ENCODE measurements at places on chromosomes 3 and 15.

- no peak for ATAC-seq
Measured at GRCh38 chr15:74841891-74842373, 1.0 kb downstream of the ULK3 start.

DNA sequence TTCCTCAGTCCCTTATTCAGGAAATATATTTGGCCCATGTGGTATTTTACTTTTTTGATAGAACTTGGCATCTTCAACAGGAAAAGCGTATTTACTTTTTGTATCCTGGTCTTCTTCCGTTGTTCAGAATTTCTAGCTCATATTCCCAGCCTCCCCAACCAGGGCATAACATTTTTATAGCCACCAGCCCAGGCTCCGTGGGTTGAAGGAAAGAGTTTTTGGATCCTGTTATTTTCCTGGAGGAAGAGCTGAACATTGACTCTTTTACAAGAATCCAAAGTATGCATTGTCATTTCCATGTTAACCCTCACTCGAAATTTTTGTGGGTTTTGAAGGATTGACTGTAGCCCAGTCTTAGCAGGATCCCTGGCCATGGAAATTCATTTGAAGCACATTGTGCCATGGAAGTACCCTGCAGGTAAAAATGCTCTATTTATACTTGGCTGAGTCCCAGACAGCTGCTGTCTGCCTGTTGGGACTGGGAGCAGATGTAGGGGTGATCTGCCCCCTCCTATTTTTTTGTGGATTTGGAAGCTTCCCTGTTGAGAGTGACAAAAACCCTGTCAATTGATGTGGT lies 98.8 kb downstream of the AKAP13 start:
- no peak for ATAC-seq

GRCh38 chr3:125033616-125034015 lies 22.2 kb downstream of the HEG1 start:
- no peak for ATAC-seq

GRCh38 chr3:112261742-112262141 lies 32.3 kb downstream of the SLC9C1 start:
- no peak for ATAC-seq

DNA sequence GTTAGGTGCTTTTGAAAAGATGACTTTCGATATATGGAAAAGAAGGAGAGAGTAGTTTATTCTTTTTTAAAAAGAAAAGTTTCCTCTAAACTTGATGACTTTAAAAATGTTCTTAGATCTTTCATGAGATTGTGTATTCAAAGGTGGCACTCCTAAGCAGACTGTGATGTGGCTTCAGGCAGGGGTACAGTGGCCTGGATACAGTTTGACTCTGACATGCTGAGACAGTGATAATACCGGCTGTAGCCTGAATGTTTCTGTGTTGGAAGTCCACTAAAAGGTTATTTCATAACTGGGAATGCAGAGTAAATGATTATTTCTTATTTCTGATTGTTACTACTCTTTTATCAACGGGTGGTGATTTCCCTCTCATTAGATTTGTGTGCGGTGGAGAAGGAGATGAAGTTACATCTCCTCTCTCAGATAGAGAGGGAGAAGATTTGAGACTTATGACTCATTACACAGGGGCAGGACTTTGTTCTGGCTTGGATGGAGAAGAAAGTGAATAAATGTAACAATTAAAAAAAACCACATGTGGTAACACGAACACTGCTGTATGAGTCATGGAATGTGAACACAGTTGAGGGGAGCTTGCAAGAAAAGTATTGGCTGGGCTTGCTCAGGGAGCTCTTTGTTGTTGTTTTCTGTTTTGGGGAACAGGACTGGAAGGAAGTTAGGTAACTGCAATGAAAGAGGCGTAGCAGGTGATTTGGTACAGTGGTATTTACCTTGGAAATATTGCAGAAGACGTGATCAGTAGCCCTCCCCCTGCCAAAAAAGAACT lies 21.6 kb downstream of the SPTSSB start:
- peak; percentile 99 for ATAC-seq

GRCh38 chr3:45962033-45962432 lies 18.8 kb downstream of the CXCR6 start:
- ATAC-seq = no peak

GRCh38 chr3:48560648-48561018 lies 2.9 kb downstream of the UCN2 start:
- no peak for ATAC-seq

- ATAC-seq = peak; percentile 53
Measured at GRCh38 chr3:49785565-49786356, 581 bp downstream of the IP6K1 start.

DNA sequence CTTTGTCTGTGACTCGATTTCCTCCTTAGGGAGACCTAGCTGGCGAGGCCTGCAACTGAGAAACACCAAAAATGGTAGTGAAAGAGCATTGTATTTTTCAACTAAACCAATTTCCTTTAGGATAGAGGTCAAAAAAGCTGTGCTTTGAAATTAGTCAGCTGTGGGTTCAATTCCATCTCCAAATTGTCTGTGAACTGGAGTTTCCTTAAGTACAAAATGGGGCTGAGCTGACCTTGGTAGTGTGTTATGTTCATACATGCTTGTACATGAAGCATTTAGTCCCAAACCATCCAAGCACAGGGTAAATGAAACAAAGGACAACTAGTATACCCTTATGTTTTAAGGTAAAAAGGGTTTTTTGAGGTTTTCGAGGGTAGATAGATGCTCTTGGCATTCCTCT lies 99.3 kb downstream of the RARB start:
- ATAC-seq = no peak

DNA sequence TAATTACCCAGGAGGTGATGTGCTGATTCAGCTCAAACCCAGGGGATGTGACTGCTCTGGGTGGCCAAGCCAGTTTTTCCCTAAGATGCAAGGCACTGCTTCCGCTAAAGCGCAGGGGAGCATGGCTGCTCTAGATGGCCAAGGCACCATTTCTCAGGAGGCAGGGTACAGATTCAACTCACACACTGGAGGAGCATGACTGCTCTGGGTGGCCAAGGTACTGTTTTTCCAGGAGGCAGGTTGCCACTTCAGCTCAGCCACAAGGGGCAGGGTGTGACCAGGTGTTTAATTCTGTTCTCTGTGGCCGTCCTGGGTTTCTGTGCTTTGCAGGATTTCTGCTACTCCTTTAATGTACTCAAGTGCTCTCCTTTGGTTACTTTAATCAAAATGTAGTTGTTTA lies 659.3 kb upstream of the ARRDC4 start:
- no peak for ATAC-seq

- ATAC-seq = no peak
Measured at GRCh38 chr15:77853910-77854309, 221.2 kb upstream of the LINGO1 start.

GRCh38 chr3:150145659-150146058 lies 175.0 kb upstream of the PFN2 start:
- ATAC-seq = no peak

DNA sequence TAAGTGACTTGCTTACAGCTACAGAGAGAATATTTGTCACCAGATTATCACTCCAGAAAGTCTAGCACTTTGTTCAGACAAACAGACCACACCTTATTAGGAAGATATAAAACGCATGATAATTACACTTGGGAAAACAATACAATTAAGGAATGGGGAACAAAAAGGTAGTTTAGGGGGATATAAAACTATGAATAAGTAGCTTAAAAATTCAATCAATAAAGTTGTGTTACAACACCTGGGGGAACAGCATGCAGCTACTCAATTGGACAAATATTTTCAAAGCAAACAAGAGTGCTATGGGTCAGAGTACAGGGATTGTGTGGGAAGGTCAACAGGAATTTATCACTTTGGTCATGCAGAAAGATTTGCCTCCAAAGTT lies 15.1 kb downstream of the CLDN1 start:
- no peak for ATAC-seq

DNA sequence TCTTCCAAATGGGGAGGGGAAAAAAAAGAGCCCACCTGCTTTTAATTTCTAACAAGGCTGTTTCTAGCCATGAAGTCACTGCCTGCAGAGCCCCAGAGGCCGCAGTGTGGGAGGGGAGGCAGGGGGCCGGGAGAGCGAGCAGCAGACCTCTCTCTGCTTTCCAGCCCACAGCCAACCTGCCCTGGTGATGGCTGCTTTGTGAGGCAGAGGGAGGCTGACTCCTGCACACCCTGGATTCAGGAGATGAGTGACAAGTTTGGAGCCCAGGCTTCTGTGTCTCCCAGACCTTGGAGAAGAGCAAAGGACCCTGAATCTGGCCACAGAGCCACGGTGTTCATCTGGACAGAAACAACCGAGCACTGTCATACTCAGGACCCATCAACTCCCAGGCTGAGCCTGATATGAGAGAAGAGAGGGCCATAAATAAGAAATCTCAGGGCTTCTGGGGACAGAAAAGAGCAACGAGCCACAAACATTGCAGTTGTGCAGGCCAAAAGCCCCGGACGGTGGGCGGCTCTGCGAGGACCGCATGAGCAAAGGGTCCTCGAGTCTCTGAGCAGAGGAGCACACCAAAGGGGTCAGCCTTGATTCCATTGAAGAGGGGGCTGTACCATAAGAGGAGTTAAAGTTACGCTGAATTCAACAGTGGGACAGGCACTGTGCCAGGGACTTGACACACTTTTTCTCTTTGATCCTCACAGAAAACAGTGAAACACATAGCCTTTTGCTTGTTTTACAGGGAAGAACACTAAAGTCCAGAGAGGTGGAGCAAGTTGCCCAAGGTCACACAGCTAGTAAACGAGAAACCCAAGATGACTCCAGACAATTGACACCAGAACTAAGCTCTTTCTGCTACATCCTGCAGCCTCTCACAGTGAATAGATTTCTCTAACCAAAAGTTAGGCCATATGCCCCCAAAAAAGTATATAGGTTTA lies 97.2 kb downstream of the SEMA5B start:
- no peak for ATAC-seq

DNA sequence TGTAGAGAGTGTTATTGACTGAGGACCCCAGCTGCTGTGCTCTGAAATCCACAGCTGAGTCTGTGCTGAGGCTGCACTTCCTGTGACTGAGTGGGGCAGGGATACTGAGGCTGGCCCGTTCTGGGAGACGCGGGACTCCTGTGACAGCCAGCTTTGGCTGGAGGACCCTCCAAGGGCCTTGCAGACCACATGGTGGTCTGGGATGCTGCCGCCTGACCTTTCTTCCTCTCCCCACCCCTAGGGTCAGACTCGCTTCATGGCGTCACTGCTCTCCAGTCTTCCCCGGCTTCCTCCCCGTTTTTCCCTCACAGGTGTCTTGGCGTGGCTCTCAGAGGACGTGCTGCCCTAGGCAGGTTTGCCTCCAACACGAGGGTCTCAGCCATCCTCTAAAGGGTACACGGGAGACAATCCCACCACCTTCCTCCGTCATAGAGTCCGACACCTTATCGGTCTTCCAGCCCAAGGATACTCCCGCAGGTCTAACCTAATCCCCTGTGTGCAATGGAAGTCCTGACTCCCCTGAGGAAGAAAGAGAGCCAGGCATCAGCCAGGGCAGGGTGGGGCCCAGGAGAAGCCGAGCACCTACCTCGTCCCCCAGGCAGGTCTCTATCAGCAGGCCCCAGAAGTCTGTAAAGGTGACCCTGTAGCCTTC lies 19.9 kb upstream of the EHD4 start:
- ATAC-seq = no peak

- ATAC-seq = no peak
Measured at GRCh38 chr3:59817511-59817910, 767.7 kb upstream of the CFAP20DC start.

DNA sequence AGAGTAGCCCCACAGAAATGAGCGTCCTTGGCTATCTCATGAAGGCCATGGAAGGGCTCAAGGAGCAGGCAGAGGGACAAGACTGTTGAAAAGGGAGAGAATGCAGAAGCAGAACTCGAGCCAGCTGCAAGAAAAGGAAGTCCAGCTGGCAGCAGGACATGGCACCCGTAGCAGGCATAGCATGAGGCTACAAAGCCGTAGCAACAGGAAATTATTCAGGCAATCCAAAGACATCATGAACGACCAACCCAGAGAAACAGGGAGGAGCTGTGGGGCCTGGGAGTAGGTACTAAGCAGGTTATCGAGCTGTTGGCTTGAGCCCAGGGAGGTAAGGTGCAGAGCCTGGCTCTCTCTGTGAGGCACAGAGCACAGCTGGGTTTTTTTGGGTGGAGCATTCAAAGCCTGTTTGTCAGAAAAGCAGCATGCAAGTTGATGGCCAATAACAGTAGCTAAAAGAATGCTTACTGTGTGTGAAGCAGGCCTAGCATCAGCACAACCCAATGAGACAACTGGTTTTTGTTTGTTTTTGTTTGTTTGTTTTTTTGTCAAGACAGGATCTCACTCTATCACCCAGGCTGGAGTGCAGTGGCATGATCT lies 144.0 kb upstream of the SMAD3 start:
- peak; percentile 56 for ATAC-seq

DNA sequence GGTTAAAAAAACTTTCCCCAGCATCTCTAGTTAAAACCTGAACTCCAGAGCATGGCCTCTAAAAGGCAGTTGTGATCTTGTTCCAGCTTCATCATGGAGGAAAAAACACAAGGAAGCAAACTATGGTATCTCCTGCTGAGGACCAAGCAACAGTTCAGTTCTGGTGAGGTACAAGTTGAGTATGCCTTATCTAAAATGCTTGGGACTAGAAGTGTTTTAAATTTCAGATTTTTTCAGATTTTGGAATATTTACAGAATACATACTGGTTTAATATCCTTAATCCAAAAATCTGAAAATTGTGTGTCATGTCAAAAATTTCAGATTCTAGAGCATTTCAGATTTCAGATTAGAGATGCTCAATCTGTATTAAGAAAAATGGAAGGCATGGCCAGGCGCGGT lies 9.7 kb downstream of the DBR1 start:
- no peak for ATAC-seq

- no peak for ATAC-seq
Measured at GRCh38 chr3:184177331-184177731, 2.7 kb downstream of the AP2M1 start.

DNA sequence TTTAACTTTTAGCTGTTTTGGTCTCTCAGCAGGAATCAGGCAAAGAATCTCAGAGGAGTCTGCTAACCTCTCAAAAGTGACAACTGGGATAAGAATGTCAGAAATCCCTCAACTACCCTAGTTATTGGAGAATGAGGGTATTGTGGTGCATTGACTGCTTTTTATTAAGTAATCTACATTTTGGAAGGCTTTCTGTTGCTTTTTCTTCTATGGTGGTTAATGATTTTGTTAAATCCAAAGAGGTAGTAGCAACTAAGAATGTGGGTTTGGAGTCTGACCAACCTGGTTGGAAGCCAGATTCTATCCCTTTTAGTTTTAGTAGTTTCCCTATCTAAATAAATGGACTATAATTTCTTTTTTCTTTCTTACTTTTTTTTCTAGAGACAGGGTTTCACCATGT lies 94.7 kb upstream of the RNF7 start:
- ATAC-seq = no peak
